Esophagus squamous epithelium (tissue), 5 donors: ENCODE measurements at places on chromosomes 7 and 10. TPM values are rescaled to one million over a fixed set of nuclear protein-coding genes. Genes with fewer than 3 reads are reported as not detected.

HOXA1 gene
- total RNA-seq, result 2.1 TPM

- H3K4me1 ChIP-seq, result no peaks in the 10 kb centered on the region
- no peaks in the 10 kb centered on the region for H3K27me3 ChIP-seq
- H3K36me3 ChIP-seq, result no peaks in the 10 kb centered on the region
- no peak overlapping the region for H3K4me3 ChIP-seq
- DNase-seq, result no peak
Measured at GRCh38 chr7:113810080-113810744, 108.6 kb downstream of the PPP1R3A start.

DNA sequence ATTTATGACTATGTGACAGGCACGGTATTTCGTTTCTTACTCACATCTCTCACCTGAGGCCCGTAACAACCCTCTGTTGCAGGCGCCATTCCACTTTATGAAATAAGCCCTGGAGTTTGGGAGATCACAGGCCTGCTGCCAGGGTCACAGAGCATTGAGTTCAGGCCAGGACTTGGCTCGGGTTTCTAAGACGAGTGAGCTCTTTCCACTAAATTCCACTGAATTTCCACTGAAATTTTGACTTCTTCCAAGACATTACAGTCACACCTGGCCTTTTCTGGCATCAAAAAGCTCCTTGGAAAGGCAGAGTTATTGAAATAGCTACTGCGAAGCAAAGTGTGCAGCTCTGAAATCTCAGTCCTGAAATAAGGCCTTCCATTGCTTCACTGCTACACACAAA is 282.8 kb upstream of the MGMT start:
- H3K27ac ChIP-seq, result no peak overlapping the region
- no peaks in the 10 kb centered on the region for H3K4me1 ChIP-seq
- no peak for DNase-seq
- H3K36me3 ChIP-seq, result no peaks in the 10 kb centered on the region
- no peaks in the 10 kb centered on the region for H3K27me3 ChIP-seq

DNA sequence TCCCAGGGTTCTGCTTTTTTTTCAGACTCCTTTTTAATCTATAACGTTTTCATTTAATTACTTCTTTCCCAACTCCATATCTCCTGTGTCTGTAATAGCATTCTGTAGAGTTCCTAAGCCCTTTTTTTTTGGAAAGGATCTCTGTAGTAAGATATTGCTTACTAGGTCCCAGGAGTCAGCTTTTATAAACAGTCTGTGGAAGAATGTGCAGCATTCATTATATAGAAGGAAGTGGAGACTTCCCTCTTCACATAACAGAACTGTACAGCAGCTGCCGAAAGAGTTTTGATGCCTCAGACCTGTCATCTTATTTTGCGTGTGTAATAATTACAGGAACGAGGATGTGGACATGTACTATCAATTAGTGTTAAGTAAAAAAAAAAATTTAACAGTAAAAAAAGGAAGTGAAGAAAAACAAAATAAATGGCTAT is 7.4 kb upstream of the STEAP4 start:
- no peaks in the 10 kb centered on the region for H3K36me3 ChIP-seq

DNA sequence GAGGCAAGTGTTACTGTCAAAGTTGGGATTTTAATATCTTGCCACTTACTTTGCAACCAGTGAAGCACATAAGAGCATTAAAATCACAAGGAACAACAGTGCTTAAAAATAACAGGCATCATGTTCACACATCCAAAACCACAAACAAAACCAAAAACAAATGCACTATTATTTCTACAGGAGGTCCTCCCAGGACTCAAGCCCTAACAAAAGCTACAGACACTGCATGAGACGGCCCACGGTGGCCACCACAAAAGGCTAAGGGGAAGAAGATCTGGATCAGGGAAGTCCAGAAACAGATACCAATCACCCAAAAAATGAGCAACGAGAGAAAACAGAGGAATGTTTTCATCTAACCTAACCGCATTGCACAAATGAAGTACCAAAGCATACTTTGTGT is 158.4 kb downstream of the ZMYND11 start:
- no peaks in the 10 kb centered on the region for H3K4me1 ChIP-seq
- no peaks in the 10 kb centered on the region for H3K27me3 ChIP-seq
- H3K27ac ChIP-seq, result no peak overlapping the region
- H3K36me3 ChIP-seq, result no peaks in the 10 kb centered on the region

- H3K4me1 ChIP-seq, result peaks cover 45% of the 10 kb centered on the region
- no peak for DNase-seq
- H3K27me3 ChIP-seq, result no peaks in the 10 kb centered on the region
- peaks cover 69% of the 10 kb centered on the region for H3K36me3 ChIP-seq
- no peak overlapping the region for H3K27ac ChIP-seq
Measured at GRCh38 chr7:45104844-45105587, 6.5 kb downstream of the TBRG4 start.

GRCh38 chr10:33115738-33116719 is 158.0 kb upstream of the ITGB1 start:
- no peak overlapping the region for H3K27ac ChIP-seq
- H3K27me3 ChIP-seq, result no peaks in the 10 kb centered on the region
- H3K4me3 ChIP-seq, result no peak overlapping the region
- no peak for DNase-seq

DNA sequence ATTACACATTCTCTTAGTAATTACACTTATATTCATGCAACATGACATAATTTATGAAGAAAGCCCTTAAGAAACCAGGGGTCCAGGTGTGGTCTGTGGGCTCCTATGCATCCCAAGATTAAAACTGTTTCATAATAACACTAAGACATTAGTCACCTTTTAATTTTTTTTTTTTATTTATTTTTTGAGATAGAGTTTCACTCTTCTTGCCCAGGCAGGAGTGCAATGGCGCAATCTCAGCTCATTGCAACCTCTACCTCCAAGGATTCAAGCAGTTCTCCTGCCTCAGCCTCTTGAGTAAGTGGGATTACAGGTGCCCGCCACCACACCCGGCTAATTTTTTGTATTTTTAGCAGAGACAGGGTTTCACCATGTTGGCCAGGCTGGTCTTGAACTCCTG is 12.5 kb downstream of the GDI2 start:
- H3K36me3 ChIP-seq, result peaks cover 25% of the 10 kb centered on the region
- no peak overlapping the region for H3K27ac ChIP-seq
- H3K27me3 ChIP-seq, result no peaks in the 10 kb centered on the region
- H3K4me1 ChIP-seq, result no peaks in the 10 kb centered on the region

- no peaks in the 10 kb centered on the region for H3K4me1 ChIP-seq
- no peak for DNase-seq
- H3K4me3 ChIP-seq, result no peak overlapping the region
- no peaks in the 10 kb centered on the region for H3K36me3 ChIP-seq
Measured at GRCh38 chr7:25098096-25099046, 26.7 kb downstream of the CYCS start.

DNA sequence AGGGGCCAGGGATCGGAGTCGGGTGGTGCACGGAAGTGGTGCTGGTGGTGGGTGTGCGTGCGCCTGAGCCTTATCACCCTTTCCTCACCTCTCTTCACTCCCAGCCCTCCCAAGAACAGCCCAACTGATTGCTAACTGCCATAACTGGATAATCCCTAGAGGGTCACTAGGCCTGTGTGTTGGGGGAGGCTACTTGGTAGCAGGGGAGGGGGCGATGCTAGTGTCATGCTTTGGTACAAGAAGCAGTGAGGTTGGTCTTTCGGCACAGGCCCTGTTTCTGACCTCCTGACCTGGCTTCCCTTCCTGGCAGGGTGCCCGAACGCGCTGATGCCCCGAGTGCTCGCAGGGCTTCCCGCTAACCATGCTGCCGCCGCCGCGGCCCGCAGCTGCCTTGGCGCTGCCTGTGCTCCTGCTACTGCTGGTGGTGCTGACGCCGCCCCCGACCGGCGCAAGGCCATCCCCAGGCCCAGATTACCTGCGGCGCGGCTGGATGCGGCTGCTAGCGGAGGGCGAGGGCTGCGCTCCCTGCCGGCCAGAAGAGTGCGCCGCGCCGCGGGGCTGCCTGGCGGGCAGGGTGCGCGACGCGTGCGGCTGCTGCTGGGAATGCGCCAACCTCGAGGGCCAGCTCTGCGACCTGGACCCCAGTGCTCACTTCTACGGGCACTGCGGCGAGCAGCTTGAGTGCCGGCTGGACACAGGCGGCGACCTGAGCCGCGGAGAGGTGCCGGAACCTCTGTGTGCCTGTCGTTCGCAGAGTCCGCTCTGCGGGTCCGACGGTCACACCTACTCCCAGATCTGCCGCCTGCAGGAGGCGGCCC is 652 bp downstream of the KAZALD1 start:
- no peaks in the 10 kb centered on the region for H3K36me3 ChIP-seq
- peak overlapping the region; percentile 100 for H3K27ac ChIP-seq
- no peaks in the 10 kb centered on the region for H3K27me3 ChIP-seq
- peaks cover 49% of the 10 kb centered on the region for H3K4me1 ChIP-seq
